ENCODE measurements at places on chromosomes 12 and 14. TPM values are rescaled to one million over a fixed set of nuclear protein-coding genes. Genes with fewer than 3 reads are reported as not detected.

The GAPDH gene
- 2,105 TPM for total RNA-seq

The PAPLN gene
- 33.1 TPM for total RNA-seq

- no peak overlapping the region for H3K27ac ChIP-seq
These were observed 991.4 kb downstream of the NRXN3 start for GRCh38 chr14:79161571-79161970.

The NTF3 gene
- total RNA-seq: 1.2 TPM

GRCh38 chr14:88352698-88353097 lies 29.6 kb upstream of the KCNK10 start:
- DNase-seq: no peak
- no peaks in the 10 kb centered on the region for H3K27me3 ChIP-seq
- no peak overlapping the region for H3K4me3 ChIP-seq

DNA sequence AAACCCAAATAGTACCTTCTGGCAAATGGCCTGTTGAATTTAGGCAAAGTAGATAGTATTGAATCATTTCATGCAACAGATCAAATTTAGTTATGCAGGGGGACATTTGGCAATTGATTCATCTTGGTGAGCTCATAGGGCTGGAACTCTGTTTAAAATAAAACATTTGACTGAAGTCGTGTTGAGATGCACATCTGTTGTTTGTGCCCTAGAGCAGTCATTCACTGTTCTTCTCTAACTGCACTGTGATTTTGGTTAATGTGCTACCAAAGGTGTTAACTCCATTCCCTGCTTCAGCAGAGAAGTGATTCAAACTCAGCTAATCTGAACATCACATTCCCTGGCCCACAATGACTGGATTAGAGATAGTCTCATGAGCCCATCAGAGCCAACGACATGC lies 44.0 kb upstream of the CSRP2 start:
- H3K36me3 ChIP-seq: no peaks in the 10 kb centered on the region
- no peaks in the 10 kb centered on the region for H3K27me3 ChIP-seq
- no peaks in the 10 kb centered on the region for H3K4me1 ChIP-seq
- H3K4me3 ChIP-seq: no peak overlapping the region

The ABCC9 gene
- total RNA-seq: 6.1 TPM

GRCh38 chr12:2180737-2181082 lies 127.9 kb downstream of the CACNA1C start:
- H3K36me3 ChIP-seq: no peaks in the 10 kb centered on the region
- no peak overlapping the region for H3K4me3 ChIP-seq
- peak overlapping the region; percentile 20 for H3K27ac ChIP-seq
- no peaks in the 10 kb centered on the region for H3K27me3 ChIP-seq
- H3K4me1 ChIP-seq: no peaks in the 10 kb centered on the region
- DNase-seq: no peak

The ACSM4 gene
- 0.91 TPM for total RNA-seq

DNA sequence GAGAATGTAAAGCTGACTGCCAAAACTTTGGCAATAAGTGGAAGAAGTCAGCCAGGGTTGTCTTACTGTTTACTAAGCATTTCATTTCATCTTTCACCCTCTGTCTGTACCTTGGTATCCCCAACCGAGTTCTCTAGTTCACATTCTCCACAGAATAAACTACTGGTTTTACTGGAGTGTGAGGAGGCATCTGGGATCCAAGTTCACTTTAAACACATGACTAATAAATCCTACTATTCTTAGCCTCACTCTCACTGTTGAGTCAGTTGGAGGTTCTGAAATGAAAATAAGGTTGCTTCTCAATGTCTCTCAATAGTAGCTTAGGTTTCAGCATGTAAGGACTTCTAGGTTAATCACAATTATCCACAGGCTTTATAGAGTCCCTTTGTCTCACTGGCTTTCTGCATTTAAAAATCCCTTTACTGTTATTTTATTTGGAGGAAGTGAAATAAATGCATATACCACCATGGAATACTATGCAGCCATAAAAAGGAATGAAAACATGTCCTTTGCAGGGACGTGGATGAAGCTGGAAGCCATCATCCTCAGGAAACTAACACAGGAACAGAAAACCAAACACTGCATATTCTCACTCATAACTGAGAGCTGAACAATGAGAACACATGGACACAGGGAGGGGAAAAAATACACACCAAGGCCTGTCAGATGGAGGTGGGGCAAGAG lies 95.8 kb downstream of the EPS8 start:
- no peaks in the 10 kb centered on the region for H3K36me3 ChIP-seq
- no peak overlapping the region for H3K4me3 ChIP-seq
- no peaks in the 10 kb centered on the region for H3K4me1 ChIP-seq
- DNase-seq: no peak
- H3K27ac ChIP-seq: no peak overlapping the region
- no peaks in the 10 kb centered on the region for H3K27me3 ChIP-seq

GRCh38 chr12:39352471-39353017 lies 90.4 kb downstream of the KIF21A start:
- H3K36me3 ChIP-seq: no peaks in the 10 kb centered on the region
- H3K27ac ChIP-seq: no peak overlapping the region
- no peak for DNase-seq
- no peak overlapping the region for H3K4me3 ChIP-seq
- no peaks in the 10 kb centered on the region for H3K4me1 ChIP-seq
- H3K27me3 ChIP-seq: no peaks in the 10 kb centered on the region

DNA sequence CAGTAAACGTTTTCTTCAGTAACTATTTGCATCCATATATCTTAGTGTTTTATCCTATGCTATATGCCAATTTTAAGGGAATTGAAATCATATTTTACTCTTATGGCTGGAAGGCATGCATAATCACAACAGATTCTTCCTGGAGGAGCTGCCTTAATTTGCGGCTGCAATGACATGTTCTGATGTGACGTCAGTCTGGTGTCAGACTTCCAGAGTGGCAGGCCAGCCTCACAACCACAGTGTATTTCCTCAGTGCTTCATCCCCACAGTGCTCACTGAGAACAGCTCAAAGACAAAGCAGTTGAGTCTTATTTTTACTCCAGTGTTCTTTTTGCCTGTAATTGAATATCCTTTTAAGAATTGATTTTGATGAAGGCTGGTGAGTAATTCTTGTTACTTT lies 107.1 kb downstream of the PLEKHA5 start:
- DNase-seq: no peak
- H3K27me3 ChIP-seq: no peaks in the 10 kb centered on the region
- no peak overlapping the region for H3K4me3 ChIP-seq
- no peaks in the 10 kb centered on the region for H3K36me3 ChIP-seq
- no peak overlapping the region for H3K27ac ChIP-seq
- no peaks in the 10 kb centered on the region for H3K4me1 ChIP-seq

- no peak for DNase-seq
- H3K27me3 ChIP-seq: no peaks in the 10 kb centered on the region
- H3K27ac ChIP-seq: no peak overlapping the region
- no peaks in the 10 kb centered on the region for H3K4me1 ChIP-seq
- no peaks in the 10 kb centered on the region for H3K36me3 ChIP-seq
These were observed 177.2 kb upstream of the NTF3 start for GRCh38 chr12:5254703-5255102.

The RAD9B gene
- 5.1 TPM for total RNA-seq

GRCh38 chr12:39406262-39406661 lies 36.7 kb downstream of the KIF21A start:
- H3K27me3 ChIP-seq: no peaks in the 10 kb centered on the region
- H3K4me1 ChIP-seq: no peaks in the 10 kb centered on the region
- H3K27ac ChIP-seq: no peak overlapping the region
- H3K4me3 ChIP-seq: no peak overlapping the region

The C12orf60 gene
- 2.6 TPM for total RNA-seq

The PPP4R3A gene
- 97.2 TPM for total RNA-seq

The CFAP73 gene
- total RNA-seq: 0.57 TPM

DNA sequence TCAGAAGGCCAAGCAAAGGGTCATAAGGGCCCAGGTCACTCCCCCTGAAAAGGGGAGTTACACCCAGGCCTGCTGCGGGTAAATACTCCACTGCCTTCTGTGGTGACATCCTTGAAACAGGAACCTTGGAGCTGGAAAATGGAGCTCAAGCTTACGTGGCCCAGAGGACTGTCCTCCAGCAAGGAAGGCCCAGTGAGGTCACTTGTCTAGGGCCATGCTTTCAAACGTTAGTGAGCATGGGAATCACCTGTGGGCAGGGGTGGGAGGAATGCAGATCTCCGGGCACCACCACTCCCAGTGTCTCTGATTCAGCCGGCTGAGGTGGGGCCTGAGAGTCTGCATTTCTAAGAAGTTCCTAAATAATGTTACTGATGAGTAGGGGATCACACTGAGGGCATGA lies 140.5 kb upstream of the CCND2 start:
- H3K27me3 ChIP-seq: peaks cover 2% of the 10 kb centered on the region
- H3K36me3 ChIP-seq: no peaks in the 10 kb centered on the region
- no peak overlapping the region for H3K4me3 ChIP-seq
- no peaks in the 10 kb centered on the region for H3K4me1 ChIP-seq
- no peak overlapping the region for H3K27ac ChIP-seq
- DNase-seq: no peak

DNA sequence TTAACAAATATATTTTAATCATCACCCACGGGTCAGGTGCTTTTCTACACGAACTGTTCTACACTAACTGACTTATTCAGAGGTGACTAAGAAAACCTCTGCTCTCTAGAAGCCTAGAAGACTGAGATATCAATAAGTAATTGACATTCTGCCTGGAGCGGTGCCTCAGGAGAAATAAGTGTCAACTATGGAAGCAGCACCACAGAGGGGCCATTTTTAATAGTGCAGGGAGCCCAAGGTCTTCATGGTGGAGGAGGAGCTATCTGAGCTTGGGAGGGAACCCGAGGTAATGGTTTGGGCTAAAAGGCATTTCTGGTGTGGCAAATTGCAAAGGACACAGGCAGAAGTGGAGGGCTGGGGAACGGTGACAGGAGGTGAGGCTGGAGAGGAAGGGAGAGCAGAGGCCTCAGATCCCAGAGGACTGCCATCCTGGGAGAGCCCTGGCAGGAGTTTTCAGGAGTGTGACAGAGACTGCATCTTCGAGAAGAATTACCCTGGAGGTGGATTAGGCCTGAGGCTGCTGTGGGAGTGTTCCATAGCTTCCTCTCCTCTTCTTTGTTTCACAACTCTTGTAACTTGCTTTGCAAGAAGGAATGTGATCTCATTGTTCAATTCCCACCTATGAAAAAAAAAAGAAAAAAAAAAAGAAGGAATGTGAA lies 123.1 kb downstream of the NPAS3 start:
- no peak overlapping the region for H3K27ac ChIP-seq
- no peaks in the 10 kb centered on the region for H3K4me1 ChIP-seq
- no peak overlapping the region for H3K4me3 ChIP-seq
